ENCODE measurements at places on chromosomes 7 and 10.

GRCh38 chr10:112803961-112804401 lies 146.1 kb upstream of the TCF7L2 start:
- DNase-seq, result no peak

GRCh38 chr7:22934023-22934422 lies 79.9 kb downstream of the HYCC1 start:
- no peak for DNase-seq

DNA sequence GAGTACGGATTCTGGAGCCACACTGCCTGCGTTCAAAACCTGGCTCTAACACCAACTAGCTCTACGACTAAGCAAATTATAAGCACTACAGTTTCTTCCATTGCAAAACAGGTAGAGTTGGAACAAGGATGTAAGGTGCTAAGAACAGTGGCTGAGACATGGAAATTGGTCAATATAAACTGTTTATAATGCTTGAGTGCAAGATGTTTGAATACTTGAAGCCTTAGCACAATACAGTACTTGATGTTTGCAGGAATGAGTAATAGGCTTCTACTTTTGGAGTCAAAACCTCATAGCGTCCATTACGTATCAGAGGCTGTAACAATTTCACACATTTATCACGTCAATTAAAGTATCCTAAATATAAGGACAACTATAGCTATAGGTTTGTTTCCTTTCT lies 6.9 kb downstream of the NT5C2 start:
- DNase-seq, result no peak

- peak; percentile 46 for DNase-seq
These were observed 125.7 kb downstream of the RGS10 start for GRCh38 chr10:119416855-119417254.

GRCh38 chr10:5559642-5560141 lies 34.9 kb downstream of the CALML3 start:
- no peak for DNase-seq

DNA sequence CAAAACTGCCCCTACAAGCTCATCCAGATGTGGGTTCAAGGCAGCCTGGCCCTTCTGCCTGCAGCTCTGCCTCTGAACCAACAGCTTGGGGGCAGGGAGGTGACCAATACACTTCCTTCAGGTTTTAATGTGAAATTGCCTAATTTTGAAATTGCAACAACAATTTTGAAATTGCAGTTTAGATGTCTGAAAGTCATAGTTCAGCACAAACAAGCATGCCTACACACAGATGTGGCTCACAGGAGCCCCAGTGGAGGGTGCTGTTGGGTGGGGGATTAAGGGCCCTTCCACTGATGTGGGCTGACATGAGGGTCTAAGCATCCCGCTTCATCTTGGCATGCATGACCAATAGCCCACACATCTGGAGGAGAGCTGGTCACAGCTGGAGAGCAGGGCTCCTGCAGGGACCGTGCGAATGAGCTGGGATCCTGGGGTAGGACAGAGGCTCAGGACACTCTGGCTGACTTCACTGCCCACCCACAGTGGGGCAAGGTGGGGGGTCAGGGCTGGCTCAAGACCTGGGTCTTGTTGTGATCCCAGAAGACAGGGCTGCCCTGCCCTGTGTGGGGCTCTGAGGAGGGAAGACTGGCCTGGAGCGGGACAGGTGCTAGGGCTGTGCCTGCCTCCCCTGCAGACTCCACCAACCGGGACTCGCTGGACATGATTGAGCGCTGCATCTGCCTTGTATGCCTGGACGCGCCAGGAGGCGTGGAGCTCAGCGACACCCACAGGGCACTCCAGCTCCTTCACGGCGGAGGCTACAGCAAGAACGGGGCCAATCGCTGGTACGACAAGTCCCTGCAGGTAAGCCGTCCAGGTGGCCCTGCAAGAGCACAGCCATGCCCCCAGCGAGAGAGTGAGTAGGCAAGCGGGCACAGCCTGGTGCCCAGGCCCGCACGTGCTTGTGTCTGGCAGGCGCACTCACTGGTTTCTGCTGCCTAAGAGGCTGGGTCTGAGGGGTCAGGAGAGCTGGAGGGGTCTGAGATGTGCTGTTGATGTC lies 32.3 kb downstream of the CHAT start:
- DNase-seq, result no peak

GRCh38 chr10:127374074-127374680 lies 174.9 kb upstream of the NPS start:
- DNase-seq, result no peak

DNA sequence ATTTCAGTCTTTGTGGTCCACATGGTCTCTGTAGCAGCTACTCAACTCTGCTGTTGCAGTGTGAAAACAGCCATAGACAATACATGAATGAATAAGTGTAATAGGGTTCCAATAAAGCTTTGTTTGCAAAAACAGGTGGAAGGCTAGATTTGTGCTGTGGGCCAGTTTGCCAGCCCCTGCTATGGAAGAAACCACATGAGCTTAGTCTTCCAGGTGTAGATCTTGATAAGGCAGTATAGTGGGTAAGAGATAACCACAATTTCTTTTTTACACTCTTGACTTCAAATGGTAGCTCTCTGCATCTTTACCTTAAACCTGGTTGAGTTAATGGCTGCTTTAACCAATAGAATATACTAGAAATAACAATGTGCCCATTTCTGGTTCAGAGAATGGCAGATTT lies 135.0 kb upstream of the PALS2 start:
- DNase-seq, result no peak

DNA sequence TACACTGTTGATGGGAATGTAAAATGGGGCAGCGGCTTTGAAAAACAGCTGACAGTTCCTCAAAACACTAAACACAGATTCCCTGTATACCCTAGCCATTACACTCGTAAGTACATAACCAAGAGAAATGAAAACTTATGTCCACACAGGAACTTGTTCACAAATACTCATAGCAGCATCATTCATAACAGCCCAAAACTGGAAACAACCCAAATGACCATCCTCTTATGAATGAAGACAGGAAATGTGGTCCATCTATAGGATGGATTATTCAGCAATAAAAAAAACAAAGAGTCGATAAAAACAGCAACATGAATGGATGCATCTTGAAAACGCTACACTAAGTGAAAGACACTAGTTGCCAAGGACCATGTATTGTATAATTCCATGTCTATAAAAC lies 23.7 kb downstream of the NMT2 start:
- no peak for DNase-seq

DNA sequence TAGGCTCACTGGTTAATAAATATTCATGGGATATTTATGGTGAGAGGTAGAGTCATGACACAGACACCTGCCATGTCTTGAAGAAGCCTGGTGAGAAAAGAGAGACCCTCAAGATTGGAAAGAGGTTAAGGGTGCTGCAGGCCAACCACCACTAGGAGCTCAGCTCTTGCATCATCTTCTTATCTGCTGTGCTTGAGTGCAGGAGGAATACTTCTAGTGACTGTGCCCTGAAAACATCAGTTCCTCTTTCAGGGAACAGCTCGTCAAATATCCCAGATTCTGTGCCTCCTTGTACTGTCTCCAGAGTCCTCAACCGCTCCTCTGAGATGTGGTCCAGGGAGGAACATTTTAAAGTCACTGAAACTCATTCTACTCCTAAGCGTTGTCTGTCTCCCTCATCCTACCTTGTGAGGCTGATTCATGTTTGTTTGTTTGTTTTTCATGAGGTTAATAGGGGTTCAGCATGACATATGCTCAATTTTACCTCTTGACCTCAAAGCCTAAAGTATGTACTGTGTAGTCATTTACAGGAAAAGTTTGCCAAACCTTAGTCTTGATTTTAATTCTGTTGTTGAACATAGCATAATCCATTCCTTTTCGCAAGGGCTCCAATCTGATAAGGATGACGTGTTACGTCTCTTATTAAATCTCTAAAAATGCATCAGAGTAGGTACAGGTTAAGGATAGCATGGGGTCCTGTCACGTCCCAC lies 293.1 kb downstream of the C7orf25 start:
- DNase-seq, result no peak

DNA sequence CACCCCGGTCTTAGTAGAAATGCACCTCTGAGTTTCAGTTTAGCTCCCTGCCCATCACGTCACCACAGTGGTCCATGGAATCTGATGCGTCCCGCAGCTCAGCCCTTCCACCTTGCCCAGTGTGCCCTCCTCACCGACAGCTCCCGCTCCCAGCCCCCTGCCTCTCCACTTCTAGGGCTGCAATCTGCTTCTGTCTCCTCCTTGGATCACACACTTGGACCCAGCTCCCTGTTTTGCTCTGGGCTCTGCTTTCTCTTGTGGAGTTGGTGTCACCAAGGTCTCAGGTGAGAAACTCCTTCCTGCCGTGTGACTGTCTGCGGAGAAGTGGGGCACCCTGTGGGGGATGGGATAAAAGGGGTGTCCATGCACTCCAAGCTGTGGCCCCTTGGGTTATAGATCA lies 37.9 kb downstream of the GPR26 start:
- no peak for DNase-seq

- DNase-seq, result no peak
These were observed 35.3 kb downstream of the COG5 start for GRCh38 chr7:107528461-107528860.

DNA sequence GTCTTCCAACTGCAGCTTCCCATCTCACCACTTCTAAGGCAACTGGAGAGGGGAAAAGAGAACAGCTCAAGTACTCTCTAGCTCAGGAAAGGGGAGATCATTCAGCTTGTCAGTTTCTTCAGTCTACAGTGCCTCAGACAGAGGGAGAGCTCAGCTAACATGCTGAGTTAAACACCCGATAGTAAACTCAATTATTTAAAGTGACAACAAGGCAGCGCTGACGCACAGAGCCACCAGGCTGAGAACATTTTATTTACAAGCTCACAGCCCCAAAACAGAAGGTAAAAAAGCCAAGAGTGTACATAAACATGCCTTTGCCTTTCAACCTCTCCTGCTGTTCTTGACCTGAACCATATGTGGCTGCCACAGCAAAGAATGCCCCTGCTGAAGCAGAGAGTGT lies 10.1 kb upstream of the CUZD1 start:
- DNase-seq, result no peak

GRCh38 chr7:47952224-47952623 lies 4.0 kb upstream of the PKD1L1 start:
- DNase-seq, result no peak

- DNase-seq, result no peak
These were observed 41.0 kb upstream of the SLC29A3 start for GRCh38 chr10:71277914-71278665.

- DNase-seq, result no peak
These were observed 5.8 kb upstream of the IL2RA start for GRCh38 chr10:6068006-6068405.

DNA sequence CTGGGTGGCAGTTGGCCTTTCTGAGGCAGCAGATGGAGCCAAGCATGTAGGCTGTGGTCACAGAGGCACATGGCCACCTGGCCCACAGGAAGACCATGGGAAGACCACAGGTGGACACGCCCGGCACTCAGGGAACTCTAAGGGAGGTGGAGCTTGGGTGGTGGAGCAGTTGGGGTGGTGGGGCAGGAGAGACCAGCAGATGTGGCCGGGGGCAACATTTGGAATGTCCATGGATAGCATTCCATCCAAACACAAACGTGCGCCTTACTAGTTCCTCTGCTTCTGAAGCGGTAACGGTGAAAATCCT lies 290.9 kb downstream of the PTPRN2 start:
- no peak for DNase-seq

DNA sequence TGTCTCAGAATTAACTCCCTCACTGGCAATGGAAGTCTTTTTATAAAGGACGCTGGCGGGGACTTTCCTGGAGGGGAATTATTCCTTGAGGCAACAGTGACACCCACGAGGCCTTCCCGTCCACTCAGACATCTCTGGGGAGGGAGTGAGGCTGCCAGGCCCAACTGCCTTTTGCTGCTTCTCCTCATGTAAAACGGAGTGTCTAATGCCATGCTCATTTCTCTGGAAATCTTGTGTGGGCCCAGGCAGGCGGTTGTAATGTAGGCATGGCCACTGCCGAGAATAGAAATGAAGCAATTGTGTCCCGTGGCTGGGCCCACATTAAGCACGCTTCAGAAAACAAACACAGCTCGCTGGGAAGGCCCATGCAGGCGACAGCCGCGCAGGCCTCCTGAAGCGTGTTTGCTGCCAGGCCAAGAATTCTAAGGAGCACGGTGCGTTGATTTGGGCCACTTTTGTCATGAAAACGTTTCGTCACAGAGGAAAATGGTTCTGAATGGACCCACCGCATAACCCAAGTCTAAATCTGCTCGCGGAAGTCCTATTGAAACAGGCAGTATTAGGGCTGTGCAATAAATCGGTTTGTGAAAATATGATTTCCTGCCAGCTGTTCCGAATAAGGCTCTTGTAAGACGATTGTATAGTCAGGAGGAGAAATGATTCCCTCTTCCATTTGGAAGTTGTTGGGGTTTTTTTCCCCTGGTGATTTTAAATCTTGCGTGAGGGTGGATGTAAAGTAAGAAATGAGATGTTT lies 104.2 kb upstream of the CHST15 start:
- DNase-seq, result no peak

GRCh38 chr10:61410353-61411070 lies 42.7 kb downstream of the TMEM26 start:
- no peak for DNase-seq

DNA sequence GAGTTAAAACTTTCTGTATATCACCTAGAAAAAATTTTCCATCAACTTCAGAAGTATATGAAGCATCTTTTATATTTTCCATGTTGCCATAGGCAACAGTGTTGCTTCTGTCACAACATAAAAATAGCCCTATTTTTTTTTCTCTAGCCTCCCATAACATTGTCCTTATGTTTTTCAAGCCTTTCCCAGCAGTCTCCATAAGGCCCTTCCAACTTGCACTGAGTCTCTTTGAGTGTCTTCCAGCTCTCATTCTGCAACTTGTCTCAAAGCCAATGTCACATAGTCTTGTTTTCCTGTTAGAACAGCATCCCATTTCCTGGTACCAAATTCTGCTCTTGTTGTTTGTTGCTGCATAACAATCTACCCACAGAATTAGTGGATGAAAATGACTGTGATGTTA lies 1055.5 kb upstream of the GHITM start:
- no peak for DNase-seq

DNA sequence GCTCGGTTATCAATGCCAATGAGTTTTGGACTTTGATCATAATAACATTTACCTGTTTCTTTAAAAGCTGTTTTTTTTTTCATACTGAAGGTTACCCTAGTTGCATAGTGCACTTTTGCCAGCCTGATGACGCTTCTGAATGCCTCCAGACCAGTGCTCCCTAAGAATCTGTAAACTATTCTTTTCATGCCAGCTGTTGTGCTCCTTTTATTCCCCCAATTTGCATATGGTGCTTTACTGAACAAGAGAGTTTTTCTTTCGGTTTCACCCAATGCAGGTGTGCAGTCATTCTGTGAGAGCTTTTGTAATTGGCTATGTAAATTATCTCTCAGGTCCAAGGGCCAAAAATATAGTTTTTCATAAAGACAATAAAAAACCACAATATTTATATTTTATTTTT lies 48.1 kb upstream of the GLCCI1 start:
- no peak for DNase-seq

All from stimulated activated CD8-positive, alpha-beta memory T cell treated with anti-CD3 and anti-CD28 coated beads, Interleukin-7, amount 100 ng/mL, for 1 hour (primary cell).